CD4-positive, alpha-beta memory T cell (primary cell): ENCODE measurements at places on chromosomes 7 and 10. TPM values are rescaled to one million over a fixed set of nuclear protein-coding genes. Genes with fewer than 3 reads are reported as not detected.
A peak's percentile ranks its signal among the peaks of the same experiment; 100 is the strongest.

DNA sequence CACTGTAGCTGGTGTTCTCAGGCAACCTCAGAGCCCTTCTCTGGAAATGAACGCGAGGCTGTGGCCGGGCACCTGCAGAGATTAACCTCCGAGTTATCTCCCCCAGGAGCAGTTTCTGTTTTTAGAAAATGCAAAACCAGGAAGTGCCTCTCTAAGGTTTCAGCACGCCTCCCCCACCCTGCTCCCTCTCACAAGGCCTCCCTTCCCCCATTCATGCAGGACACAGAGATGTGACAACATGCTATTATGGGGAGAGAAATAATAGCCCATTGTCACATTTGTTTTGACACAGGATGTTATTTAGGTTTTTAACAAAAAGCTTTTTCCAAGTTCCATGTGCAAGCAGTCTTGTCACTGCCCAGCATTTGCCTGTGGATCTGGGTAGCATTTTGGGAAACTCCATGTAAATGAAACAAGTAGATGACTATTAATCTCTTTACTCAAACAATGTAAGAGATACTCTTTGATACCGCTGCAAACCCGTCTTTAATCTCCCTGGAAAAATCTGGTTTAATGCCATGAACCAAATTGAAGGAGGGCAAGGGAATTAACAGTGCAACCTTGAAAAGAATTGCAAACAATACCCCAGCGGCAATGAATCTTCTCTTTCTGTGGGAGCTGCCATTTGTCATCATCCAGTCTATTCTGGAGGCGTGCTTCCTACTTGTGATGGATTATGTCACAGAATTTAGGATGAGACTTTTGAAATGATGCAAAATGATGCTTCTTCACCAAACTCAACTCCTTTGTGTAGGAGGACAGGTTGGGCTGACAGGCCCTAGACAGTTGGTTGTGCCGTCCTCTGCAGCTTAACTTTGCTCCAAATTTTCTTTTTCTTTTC, 86.5 kb upstream of the NMT2 start:
- peak overlapping the region; percentile 58 for H3K4me3 ChIP-seq
- H3K4me1 ChIP-seq, result peaks cover 28% of the 10 kb centered on the region
- no peak for DNase-seq
- H3K27me3 ChIP-seq, result no peaks in the 10 kb centered on the region
- no peaks in the 10 kb centered on the region for H3K36me3 ChIP-seq

DNA sequence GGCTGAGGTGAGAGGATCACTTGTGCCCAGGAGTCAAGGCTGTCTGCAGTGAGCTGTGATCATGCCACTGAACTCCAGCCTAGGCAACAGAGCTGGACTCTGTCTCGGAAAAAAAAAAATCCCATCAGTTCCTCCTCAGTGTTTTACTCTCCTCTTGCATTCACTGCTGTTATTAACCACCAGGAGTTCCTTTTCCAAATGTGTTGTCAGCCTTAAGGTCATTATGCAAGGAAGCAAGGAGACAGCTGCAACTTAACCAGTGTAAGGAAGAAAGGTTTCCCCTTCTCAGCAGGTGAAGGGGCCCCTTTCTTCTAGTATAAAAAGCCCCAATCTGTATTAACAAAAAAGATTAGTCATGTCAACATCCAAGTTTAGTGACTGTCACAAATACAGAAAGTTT, 86.6 kb upstream of the LEP start:
- no peak overlapping the region for H3K27ac ChIP-seq
- no peak for DNase-seq
- no peaks in the 10 kb centered on the region for H3K4me1 ChIP-seq
- no peaks in the 10 kb centered on the region for H3K27me3 ChIP-seq
- no peak overlapping the region for H3K4me3 ChIP-seq

- H3K4me1 ChIP-seq, result peaks cover 95% of the 10 kb centered on the region
- H3K36me3 ChIP-seq, result no peaks in the 10 kb centered on the region
- no peaks in the 10 kb centered on the region for H3K27me3 ChIP-seq
- peak overlapping the region; percentile 22 for H3K4me3 ChIP-seq
These were observed 7.5 kb downstream of the STN1 start for GRCh38 chr10:103910442-103911012.

DNA sequence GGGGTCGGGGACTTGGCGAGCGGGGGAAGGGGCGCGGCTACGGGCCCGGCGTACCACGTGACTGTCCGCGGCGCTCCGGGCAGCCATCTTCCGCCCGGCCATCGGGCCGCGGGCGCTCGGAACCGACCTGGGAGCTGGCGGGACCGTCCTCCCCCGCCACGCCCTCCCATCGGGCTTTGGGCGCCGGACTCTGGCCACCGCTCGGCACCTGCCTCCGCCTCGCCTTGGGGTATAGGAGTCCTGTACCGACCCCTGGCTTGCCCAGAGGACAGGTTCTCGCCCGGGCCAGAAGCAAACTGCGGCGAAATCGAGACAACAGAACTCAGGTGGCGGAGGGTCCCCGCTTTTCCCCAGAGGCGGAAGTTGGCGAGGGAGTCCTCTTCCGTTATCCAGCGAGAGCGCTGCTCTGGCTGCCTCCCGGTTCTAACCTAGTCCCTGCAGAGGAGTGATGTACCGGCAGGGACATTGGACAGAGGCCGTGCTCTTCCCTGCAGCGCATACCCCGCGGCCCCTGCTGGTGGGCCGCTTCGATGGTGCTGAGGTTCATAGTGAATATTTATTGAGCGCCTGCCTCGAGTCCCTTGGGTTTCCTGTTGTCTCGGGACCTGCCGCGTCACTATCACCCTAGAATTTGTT, 1.2 kb upstream of the SGMS1 start:
- H3K4me3 ChIP-seq, result peak overlapping the region; percentile 68
- peak; percentile 66 for DNase-seq
- peaks cover 27% of the 10 kb centered on the region for H3K4me1 ChIP-seq
- no peaks in the 10 kb centered on the region for H3K36me3 ChIP-seq
- H3K27me3 ChIP-seq, result no peaks in the 10 kb centered on the region

- H3K4me1 ChIP-seq, result no peaks in the 10 kb centered on the region
- no peak overlapping the region for H3K4me3 ChIP-seq
These were observed 251.4 kb upstream of the CTBP2 start for GRCh38 chr10:125411724-125412123.

GRCh38 chr10:51815723-51816122, 116.3 kb upstream of the CSTF2T start:
- H3K36me3 ChIP-seq, result no peaks in the 10 kb centered on the region
- no peak for DNase-seq
- no peak overlapping the region for H3K4me3 ChIP-seq
- no peak overlapping the region for H3K27ac ChIP-seq
- no peaks in the 10 kb centered on the region for H3K27me3 ChIP-seq
- H3K4me1 ChIP-seq, result no peaks in the 10 kb centered on the region

The SFTPA2 gene
- total RNA-seq, result not detected

The HACD1 gene
- 1.7 TPM for total RNA-seq

The PCLO gene
- total RNA-seq, result 0.03 TPM
